ENCODE measurements at places on chromosomes 2 and 18.

DNA sequence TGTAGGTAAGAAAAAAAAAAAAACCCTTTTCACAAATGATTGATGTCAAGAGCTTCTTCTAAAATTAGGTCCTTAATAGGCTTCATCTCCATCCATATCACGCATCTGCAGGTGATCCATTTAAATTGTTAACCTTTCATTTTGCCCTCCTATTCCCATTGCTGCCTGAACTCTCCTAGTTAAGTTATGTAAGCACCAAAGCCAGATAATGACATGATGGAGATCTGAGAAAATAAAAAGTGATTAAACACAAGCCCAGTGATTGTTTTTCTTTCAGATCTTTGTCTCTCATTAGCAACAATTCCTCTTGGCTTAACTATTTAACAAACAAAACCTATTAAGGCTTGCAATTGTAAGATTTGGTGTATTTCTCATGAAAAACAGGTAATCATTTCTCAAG lies 20.0 kb downstream of the LANCL1 start:
- no peak for DNase-seq

GRCh38 chr2:99824758-99825157 lies 317.6 kb downstream of the AFF3 start:
- no peak for DNase-seq

GRCh38 chr2:227460070-227460485 lies 11.9 kb upstream of the AGFG1 start:
- peak; percentile 83 for DNase-seq

GRCh38 chr2:53787614-53788289 lies 908 bp downstream of the ERLEC1 start:
- DNase-seq, result no peak

DNA sequence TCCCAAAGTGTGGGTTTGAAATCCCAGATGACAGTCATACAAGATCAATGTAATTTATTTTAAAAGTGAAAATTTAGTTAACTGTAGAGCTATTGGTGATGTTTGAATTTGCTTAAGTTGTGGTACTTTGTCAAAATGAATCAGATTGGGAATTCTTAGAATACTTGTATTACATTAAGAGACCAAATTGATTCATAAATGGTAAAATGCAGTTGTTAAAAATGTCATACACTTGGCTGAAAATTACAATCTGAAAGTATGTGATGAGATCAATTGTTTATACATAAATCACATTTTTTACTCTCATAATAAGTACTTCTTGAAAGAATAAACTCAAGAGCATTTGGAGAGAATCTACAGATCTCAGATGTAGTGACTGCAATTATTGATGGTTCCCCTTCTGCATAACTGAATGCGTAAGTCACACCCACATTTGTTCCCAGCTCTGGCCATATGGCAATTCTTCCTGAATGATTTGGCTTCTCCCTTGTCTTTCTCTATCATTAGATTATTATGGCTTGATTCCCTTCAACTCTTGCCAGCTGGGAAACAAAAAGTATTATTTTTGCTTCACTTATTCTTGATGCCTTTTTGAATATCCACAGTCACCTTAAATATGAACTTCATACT lies 558.5 kb downstream of the CPS1 start:
- no peak for DNase-seq

DNA sequence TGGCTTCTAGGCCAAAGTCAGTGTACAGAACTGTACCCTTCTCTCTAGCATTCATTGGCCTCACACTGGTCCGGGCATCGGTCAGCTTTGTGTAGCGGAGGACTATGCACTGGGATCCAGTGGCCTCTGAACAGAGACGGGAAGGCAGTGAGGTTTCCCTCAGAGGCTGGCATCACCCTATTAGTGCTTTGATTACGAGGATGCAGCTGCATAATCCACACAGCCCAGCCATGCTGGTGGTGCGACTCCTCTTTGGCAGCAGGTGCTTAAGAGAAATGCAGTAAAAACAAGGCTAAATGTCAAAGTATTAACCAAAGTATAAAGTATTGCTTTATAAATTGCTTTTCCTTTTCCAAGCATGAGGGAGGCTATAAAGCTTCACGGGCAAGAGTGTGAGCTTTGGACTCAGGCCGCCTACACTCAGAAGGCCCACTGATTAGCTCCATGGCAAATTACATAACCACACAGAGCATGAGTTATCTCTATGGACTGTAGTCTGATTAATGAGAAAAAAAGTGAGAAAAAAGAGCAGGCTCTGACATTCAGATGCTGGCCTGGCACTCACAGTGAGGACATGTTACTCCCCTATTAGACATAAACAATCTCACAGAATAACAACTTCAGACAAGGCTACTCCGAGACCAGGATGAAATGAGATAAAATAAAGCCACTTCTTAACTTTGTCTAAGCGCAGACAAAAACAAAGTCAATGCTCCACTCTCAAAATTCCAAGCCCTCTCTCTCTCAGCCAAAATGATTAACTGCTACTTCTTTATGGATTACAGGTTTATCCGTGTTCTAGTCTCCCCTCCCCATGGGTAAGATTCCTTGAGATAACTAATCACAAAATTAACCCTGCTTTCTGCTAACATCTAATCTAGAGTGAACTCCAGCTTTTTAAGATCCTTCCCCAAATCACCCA lies 6.4 kb upstream of the CRYGC start:
- no peak for DNase-seq

DNA sequence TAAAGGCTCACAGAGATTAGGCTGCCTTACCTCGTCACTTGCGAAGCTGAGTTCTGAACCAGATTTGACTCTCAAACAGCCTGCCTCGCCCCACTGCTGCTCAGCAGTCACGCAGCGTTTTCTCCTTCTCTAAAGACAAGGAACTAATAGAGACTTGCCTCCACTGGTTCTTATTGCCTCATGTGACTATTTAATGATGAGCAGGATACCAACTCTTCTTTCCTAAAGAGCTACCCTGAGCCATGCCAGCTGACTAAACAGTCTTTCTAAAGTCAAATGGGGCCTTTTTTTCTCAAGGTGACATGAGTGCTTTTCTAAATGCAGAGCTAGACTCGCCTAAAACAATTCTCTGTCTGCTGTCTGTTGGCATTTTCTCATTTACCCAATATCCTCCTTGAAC lies 147.5 kb downstream of the NCKAP5 start:
- DNase-seq, result no peak

DNA sequence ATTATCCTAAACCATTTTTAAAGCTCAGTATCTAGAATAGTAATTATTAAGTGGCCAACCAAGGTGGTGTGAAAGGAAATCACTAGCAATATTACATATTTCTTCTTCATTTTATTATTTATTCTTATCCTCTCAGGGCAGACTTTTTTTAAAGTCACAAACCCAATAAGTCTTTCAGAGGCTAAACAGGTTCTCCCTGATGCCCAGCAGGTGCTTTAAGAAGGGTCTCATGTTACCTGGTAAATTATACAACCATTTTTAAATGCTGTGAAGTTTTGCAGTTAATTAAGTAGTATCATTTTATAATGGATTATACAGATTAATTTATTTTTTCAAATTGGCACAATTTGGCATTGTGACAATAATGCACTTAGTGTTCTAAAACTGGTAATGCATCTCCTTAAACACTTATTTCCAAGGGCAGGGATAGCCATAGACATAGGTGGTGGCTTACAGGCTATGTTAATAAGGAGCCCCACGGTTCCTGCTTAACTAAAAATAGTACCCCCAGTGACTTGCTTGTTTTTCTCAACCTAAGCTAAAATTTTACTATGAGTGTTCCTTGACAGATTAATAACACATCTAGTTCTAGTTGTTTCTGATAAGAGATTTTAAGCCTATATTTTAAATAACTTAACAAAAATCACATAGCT lies 67.0 kb downstream of the PMS1 start:
- no peak for DNase-seq
